ENCODE measurements at places on chromosomes 4 and X.

DNA sequence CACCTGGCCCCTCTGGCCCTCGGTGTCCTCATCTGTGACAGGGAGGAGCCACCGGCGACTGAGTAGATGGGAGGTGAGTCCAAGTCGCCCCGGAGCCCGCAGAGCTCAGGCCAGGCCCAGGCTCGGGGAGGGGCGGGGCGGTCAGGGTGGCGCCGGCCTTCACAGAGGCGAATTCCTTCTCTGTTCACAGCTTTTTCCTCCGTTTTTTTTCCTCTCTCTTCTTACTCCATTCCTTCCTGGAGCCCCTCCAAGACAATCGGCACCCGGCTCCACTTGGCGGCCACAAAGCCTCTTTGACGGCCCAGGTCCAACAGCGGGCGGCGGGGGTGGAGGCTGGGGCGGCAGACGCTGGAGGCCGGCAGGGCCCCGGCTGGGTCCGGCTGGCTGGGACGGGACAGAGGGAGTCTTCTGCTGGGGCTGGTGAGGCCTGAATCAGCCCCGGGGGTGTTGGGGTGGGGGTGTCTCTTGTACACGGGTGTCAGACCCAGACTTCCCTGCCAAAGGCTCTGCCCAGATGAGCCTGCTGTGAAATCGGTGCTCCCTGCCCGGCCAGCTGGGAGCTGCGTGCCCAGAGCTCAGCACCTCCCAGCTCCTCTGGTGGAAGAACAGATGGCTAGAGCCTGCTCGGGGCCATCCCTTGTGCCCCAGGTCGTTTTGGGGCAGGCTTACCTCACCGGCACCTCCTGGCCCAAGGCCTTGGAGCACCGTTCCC is 22.6 kb downstream of the FGFRL1 start:
- DNase-seq = no peak

DNA sequence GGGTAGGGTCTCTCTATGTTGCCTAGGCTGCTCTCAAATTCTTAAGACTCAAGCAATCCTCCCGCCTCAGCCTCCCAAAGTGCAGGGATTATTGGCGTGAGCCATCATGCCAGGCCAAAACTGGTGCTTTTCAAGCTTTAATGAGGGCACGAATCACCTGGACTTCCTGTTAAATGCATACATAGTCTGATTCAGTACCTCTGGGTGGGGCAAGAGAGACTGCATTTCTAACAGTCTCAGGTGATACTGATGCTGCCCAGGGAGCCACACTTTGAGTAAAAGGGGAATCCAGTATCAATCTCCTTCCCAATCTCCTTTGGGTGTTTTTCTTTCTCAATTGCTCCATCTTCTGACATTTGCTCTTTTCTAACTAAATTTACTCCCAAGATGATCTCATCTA is 96.5 kb downstream of the SH3RF1 start:
- no peak for DNase-seq

GRCh38 chrX:29466456-29466855 is 748.9 kb upstream of the MAGEB2 start:
- DNase-seq = no peak

DNA sequence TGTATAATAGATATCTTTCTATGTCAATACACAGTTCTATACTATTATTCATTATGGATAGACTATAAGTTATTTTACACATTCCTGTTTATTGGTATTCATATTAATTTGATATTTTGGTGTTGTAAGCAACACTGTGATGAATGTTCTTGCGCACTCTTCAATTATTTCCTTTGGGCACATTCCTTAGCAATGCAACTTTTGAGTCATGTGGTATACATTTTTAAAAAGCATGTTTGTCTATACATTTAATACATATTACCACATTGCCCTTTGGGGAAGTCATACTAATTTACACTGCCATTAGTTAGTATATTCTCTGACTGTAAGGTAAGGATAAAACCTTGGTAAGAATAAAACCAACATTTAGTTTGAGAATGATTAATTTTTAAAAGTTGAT is 21.0 kb downstream of the FRAS1 start:
- DNase-seq = no peak

DNA sequence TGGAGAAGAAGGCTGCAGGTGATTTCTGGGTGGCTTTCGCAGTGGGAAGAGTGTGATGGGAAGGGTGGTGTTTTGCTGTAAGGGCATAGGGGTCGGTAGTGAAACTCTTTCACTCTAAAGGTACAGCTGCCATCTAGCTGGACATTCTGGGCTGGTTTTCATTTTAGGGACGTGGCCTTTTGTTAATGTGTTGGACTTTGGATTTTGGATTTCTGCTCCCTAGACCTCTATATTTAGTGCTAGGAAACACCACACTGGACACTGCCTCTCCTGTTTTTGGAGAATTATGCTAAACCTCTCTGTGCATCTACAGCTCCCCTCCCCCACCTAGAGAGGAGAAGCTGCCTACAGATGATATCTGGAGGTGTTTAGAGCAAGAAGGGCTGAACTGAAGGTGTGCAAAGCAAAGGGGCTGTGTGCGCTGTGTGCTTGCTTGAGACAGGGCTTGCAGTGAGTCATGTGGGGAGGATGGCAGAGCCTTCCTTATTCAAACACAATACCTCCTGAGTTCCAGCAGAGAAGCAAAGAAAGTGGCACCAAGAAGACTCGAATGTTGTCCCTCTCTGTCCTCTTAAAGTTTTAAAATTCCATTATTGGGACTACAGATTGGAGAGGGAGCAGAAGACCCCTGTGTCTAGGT is 47.9 kb downstream of the STARD8 start:
- DNase-seq = no peak

Data from CD8-positive, alpha-beta memory T cell (primary cell).